ENCODE measurements at places on chromosomes 3 and 15.

- DNase-seq = peak; percentile 42
Observed at GRCh38 chr15:49610157-49610918, 10.3 kb downstream of the FAM227B start.

GRCh38 chr3:69160107-69160506 is 37.7 kb upstream of the LMOD3 start:
- no peak for DNase-seq

- no peak for DNase-seq
Observed at GRCh38 chr3:188257384-188258026, 103.5 kb downstream of the LPP start.

DNA sequence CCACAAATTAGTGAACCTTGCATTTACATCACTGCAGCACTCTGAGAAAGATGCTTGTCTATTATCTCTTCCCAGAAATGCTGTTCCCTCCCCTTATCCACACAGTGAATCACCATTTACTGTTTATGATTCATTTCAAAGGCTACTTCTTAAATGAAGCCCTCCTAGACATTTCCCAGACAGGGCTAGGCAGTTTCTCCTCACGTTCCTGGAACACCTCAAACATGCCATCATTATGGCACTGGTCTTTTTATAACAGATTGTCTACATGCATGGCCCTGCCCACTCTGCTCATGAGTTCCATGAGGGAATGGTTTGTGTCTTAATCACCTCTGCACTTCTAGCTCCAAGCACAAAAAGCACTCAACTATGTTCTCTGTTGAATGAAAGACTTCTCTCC is 32.2 kb upstream of the TM2D3 start:
- DNase-seq = peak; percentile 91

DNA sequence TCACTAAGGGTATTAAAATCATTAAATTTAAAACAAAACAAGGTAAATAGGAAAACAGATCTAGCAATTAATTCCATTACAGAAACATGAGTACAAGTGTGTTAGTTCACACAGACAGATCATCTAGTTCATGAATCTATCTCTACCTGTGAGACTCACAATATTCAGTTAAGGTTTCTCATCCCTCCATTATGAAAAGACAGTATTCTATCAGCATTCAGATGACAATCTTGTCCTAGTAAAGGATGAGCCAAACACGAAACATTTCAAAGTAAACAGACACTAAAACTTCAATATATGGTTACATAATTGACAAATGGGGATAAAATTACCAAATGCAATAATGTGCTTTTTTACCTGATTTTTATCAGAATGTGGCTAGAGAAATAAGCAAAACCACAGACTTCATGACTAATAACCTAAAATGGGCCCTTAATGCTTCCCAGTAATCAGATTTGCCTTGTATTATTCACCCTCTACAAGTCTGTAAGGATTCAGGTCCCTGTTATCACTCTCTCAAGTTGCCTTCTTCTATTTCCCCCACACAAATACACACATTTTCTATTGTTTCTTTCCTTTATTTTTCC is 126.8 kb downstream of the DLG1 start:
- DNase-seq = peak; percentile 49

- no peak for DNase-seq
Observed at GRCh38 chr15:40466426-40467260, 4.1 kb upstream of the CHST14 start.

- DNase-seq = no peak
Observed at GRCh38 chr15:49619226-49619625, 1.4 kb downstream of the FAM227B start.

- DNase-seq = no peak
Observed at GRCh38 chr3:175890066-175890465, 1030.9 kb downstream of the NAALADL2 start.

DNA sequence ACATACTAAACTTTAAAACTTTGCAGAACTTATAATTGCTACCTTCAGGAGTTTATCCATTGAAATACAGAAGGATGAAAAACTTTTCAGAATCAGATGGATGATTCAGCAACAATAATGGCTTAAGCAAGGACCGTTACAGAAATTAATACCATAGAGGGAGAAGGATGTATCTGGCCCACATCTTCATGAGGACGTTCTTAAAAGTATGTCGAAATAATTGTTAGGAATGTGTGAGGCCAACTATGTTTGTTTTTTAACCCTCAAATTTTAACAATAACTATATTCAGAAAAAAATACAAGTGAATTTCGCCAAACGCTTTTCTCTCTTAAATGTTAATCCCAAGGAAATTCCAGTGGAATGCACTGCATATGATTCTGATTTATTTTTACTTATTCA is 105.2 kb upstream of the EPHA3 start:
- DNase-seq = no peak

DNA sequence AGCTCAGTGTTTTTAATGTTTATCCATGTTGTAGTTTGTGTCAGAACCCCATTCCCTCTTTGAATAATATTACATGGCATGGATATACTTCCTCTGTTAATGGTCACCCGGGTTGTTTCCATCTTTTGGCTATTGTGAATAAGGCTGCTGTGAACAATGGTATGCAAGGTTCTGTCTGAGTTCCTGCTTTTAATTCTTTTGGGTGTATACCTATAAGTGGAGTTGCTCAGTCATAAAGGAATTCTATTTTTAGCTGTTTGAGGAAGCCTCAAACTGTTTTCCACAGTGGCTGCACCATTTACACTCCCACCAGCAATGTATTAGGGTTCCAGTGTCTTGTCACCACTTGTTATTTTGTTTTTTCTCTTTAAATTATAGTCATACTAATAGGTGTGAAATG is 99.6 kb downstream of the SLC25A26 start:
- DNase-seq = no peak

DNA sequence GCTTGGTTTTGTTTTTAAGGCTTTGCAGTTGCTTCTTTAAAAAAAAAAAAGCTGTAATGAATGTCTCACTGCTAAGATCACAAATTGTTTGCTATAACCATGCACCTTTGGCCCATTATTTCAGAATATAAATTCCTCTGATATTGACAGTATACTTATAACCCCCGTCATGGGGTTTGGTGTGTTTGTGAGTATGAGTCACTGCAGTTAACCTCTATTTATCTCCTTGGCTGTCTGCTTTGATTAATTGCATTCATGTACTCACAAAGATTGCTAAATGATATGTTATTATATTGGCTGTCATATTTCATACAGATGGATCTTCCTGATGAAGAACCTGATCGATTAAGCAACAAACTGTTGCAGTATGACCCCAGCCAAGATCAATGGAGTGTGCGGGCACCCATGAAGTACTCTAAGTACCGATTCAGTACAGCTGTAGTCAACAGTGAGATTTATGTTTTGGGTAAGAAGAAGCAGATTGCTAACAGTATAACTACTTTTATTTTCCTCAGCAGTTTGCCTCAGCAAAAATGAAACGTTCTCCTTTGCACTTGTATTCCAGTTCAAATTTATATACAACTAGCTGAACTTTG is 14.9 kb downstream of the KBTBD12 start:
- DNase-seq = no peak
